ENCODE measurements at places on chromosomes 2 and 18. TPM values are rescaled to one million over a fixed set of nuclear protein-coding genes. Genes with fewer than 3 reads are reported as not detected.

Gene COL3A1
- 30.4 TPM for total RNA-seq

DNA sequence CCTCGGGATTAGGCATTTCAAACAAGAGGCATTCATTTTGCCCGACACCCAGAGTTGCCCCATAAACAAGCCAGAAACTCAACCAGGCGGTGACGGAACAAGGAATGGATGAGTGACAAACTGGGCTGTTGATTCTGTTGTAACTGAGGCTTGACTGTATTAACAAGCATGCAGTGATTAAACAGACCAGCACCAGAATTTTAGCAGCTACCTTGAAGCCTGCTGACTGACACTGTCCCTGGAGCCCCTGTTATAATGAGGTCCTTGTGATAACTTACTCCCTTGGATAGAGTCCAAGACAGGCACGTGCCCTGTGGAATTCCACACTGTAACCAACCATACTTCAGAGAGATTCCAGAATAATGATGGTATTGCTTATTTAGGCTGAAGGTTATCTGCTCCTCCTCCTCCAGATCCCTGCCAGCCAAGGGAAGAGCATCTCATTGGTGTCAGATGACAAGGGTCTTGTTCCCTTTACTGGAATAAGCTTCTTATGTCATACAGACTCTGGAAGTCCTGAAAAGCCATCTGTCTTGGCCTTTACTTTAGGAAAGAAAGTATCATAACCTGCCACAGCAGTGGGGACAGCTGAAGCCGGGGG lies 97.1 kb upstream of the RMDN2 start:
- no peak for DNase-seq

Gene UNC80
- total RNA-seq: 3.1 TPM

DNA sequence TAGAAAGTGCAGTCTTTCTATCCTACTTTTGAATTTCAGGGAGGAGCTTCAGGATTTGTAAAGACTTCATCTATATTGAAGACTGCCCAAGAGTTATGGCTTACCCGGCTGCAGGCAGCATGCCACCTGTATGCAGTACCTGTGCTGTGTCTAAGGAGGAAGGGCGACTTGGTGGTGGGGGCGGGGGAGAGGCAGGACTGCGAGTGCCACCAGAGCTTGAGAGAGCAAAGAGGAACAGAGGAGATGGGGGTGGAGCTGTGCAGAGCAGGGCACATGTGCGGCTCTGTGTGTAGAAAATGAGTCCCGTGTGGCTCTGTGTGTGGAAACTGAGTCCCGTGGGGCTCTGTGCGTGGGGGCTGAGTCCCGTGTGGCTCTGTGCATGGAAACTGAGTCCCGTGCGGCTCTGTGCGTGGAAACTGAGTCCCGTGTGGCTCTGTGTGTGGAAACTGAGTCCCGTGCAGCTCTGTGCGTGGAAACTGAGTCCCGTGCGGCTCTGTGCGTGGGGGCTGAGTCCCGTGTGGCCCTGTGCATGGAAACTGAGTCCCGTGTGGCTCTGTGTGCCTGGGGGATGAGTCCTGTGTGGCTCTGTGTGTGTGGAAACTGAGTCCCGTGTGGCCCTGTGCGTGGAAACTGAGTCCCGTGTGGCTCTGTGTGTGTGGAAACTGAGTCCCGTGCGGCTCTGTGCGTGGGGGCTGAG lies 43.2 kb downstream of the LDLRAD4 start:
- no peak for DNase-seq

Gene DSG4
- not detected for total RNA-seq

GRCh38 chr18:35335866-35336265 lies 8.4 kb downstream of the ZNF24 start:
- DNase-seq: no peak

DNA sequence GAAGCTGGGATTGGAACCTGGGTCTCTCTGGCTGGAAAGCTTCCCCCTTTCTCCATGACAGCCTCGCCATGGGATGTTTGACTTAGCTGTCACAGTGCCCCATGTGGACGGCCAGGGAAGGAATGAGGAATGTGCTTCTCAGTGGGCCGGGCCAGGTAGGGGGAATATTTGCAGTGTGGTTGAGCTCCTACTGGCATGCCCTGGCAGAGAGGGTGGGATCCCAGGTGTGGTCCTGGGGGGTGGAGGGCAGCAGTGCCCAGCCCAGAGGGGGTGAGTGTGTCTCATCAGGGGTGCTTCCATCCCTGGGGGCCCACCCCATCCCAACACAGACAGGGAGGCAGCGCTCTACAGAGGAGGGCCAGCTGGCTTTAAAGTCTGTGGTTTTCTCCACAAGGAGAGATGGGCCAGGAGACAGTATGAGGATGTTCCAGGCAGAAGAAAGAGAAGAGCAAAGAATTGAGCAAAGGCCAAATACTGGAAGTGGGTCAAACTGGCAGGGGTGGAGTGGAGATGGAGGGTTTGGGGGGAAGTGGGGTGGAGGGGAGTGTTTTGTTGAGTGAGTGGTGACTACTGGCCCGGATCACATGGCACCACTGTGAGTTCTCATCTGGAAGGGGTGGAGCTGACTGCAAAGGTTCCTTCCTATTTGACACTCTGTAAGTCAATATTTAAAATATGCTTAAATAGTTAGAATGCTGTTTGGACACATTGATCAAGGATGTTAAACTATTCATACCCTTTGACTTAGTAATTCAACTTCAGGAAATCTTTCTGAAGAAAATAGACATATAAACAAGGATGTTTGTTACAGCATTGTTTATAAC lies 94.0 kb downstream of the MYCN start:
- DNase-seq: no peak

Gene RBM45
- 18.8 TPM for total RNA-seq

DNA sequence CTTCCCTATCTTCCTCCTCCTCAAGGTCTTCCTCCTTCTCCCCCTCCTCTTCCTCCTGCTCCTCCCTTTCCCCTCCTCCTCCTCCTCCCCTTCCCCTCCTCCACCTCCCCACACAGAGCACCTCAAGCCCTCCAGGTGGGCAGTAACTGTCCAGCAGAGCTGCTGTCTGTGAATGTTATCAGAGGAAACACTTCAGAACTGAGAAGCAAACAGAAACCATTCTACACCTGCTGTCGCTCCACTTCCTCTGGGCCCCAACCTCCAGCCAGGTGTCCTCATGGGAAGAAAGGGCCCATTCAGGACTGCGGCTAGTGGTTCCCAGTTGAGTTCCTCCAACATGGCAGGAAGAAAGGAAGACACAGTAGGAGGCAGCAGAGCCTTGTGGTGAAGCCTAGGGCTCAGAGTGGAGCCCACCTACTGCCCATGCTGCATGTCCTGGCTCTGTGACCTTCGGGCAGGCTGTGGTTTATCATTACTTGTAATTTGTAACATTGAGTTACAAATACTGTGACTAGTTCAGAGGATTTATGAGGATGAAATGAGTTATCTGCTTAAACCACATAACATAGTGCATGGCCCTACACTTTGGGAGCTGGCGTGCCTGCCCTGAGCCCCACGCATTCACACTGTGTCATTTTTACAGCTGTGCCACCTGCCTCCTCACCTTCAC lies 165.9 kb upstream of the ID2 start:
- DNase-seq: no peak

- peak; percentile 14 for DNase-seq
Observed at GRCh38 chr2:26346454-26347053, at the start of gene ADGRF3. TSS of gene ADGRF3 (minus strand) at chr2:26346789. CDS start at chr2:26346234, 555 bp downstream.

DNA sequence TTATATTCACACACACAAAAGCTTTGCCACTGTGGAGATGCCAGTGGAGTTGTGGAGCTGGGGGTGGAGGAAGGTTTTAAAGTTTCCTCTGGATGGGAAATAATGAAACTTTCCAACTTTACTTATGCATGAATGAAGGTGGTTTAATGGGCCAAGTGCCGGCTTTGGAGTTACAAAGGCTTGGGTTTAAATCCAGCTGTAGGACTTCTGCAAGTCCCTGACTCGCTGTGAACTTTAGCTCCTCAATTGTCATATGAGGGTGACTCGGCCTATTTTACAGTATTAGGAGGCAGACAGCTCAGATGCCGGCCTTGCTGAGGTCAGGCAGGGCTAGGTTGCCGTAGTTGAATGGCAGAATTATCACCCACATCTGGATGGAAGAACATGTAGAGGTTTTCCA lies 415.8 kb upstream of the TRIB2 start:
- no peak for DNase-seq

Gene DNAJC10
- total RNA-seq: 261 TPM

DNA sequence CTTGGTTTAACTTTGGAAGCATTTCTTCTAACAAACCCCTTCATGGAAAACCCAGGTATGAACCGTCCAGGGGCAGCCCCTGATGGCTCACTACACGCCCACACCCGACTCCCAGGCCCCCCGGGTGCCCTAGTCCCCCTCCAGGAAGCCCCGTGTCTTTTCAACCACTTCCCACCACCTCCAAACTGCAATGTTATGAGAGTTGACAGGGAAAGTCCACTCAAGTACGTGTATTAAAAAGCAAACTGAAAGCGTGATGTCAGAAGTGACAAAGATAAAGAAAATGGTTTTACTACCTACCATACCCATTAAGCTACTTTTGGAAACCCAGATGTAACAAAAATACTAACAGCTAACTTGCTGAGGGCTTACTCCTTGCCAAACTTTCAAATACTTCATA lies 51.5 kb downstream of the L3MBTL4 start:
- DNase-seq: no peak

Gene ANKRD29
- 0.36 TPM for total RNA-seq

DNA sequence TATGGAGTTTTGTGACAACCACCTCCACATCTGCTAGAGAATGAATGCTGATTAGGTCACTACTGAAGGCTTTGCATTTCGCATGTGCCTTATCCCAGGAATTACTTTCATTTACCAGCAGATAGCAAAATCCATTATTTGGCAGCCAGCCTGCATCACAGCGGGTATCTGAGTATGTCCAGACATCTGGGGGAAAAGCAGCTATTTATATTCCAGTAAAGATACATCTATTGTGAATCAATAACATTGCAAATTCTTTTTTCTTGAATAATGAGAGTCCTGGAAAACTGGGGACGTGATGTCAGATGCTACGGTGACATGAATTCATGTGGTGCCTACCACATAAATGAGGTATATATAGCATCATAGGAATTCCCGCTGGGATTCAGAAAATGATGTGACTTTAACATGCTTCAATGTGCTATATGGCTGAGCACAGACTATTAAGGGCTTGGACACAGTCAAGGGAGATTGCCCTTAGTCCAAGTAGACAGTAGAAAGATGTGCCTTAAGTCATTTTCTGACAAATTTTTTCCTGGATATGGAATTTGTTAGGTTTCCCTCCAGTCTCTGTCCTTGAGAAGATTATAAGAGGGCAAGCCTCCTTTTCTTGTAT lies 84.2 kb upstream of the CD302 start:
- DNase-seq: no peak

Gene FEV
- total RNA-seq: 15.6 TPM

GRCh38 chr2:29766191-29766590 lies 155.2 kb downstream of the ALK start:
- DNase-seq: no peak

DNA sequence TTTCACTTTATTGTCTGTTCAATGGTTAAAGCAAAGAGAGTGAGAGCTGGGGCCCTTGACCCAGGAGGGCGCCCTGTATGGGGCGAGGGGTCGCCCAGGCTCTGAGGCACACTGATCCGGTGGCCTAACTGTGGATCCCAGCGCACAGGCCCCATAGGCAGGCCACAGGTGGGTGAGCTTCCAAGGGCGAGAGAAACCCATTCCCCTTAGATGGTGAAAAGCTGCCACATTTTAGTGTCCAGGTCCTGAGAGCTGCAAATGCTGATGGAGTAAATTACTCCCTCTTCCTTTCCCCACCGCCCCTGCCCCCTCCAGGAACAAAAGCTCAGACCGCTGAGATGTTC lies 5.9 kb upstream of the DLX2 start:
- DNase-seq: no peak

DNA sequence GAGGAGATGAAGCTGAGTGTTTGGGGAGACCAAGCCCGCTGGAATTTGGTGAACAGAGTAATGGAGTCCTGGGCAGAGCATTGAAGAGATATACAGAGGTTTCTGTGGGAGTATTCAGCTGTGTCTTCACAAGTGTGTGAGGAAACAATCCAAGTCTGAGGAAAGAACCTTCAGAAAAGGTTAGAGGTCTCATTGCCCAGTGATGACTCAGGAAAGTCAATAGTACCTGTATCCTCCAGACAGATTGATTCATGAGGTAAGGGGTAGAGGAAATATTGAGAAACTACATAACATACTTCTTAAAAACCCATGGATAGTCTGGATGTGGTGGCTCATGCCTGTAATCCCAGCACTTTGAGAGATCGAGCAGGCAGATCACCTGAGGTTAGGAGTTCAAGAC lies 392.3 kb downstream of the GALNT13 start:
- no peak for DNase-seq

GRCh38 chr2:85326406-85327159 lies 1.2 kb downstream of the TGOLN2 start:
- DNase-seq: no peak

- DNase-seq: peak; percentile 30
Observed at GRCh38 chr2:30147196-30147714, 448 bp downstream of the YPEL5 start.

DNA sequence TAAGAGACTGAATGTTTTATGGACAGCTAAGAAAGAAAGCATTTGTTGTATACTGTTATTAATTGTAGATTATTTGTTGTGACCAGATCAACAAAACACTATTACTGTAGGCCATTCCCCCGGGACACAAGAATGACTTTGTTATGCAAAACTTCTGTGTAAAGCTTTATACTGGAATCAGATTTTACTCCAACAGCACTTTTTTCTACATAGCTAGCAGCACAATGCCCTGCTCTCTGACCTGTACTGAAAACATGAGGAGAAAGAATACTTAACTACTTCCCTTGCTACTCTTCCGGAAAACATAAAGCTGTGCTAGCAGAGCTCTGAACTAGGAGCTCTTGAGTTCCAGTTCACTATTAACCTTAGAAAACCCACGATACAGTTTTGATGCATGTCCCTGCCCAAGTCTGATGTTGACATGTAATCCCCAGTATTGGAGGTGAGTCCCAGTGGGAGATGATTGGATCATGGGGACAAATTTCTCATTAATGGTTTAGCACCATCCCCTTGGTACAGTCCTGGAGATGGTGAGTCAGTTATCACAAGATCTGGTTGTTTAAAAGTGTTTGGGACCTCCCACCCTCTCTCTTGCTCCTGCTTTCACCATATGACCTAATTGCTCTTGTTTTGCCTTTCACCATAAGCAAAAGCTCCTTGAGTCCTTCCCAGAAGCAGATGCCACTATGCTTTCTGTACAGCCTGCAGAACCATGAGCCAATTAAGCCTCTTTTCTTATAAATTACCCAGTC lies 601.1 kb upstream of the PIK3C3 start:
- DNase-seq: no peak

DNA sequence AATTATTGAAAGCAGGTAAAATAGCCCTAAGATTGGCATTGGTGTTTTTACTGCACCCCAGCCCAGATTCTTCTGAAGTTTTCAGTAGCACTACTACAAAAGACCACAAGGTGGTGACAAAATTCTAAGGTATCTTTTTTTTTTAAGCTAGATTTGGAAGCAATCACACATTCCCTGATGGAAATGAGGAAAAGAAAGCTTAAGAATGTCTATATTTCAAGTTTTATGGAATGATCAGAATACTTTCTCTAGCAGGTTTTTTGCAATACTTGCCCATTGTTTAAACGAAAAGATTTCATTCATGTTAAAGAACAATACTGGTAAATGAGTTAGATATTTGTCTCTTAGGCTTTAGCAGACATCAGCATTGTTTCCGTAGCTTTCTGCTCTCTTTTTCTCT lies 32.1 kb upstream of the ZNF638 start:
- no peak for DNase-seq

Gene SCN7A
- total RNA-seq: 3.3 TPM

Gene CHRNG
- not detected for total RNA-seq
